ENCODE measurements at places on chromosomes 16 and 17.
A peak's percentile ranks its signal among the peaks of the same experiment; 100 is the strongest.

DNA sequence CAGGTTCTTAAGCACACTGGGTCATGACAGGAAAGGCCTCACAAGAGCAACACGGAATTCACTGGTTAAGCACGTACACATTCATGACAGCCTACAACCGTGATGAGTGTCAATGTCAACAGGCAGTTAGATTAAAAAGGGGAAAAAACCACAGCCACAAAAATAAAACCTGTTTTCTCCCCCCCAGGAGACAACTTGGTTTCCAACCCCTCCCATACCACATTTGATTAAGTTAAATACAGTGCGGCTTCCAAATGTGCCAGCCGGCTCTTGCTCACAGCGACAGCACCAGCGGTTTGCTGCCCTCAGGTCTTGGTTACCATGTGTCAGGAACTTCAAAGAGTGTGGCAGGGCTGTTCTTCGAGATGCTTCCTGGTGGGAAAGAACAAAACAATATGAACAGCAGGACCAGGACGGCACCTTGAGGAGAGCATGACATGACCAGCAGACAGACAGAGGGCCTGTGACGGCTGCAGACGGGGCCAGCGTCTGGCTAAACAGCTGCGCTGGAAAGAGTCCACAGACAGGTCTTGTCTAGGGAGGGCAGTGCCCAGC, 193.6 kb downstream of the PARN start:
- DNase-seq: no peak

DNA sequence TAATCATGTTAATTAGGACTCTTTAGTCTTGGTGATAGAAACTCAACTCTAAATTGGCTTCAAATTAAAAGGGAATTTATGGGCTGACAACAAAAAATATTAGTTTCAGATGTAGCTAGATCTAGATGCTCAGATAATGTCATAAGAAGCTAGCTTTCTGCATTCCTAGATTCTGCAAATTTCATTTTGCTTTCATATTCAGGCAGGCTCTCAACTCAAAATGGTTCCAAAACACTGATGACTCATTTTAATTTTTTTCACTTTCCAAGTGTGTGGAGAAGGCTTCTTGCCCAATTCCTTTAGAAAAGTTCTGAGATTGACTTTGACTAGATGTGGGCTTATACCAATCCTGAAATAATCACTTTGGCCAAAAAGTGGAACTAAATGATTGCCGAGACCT, 236.7 kb upstream of the GOT2 start:
- no peak for DNase-seq

DNA sequence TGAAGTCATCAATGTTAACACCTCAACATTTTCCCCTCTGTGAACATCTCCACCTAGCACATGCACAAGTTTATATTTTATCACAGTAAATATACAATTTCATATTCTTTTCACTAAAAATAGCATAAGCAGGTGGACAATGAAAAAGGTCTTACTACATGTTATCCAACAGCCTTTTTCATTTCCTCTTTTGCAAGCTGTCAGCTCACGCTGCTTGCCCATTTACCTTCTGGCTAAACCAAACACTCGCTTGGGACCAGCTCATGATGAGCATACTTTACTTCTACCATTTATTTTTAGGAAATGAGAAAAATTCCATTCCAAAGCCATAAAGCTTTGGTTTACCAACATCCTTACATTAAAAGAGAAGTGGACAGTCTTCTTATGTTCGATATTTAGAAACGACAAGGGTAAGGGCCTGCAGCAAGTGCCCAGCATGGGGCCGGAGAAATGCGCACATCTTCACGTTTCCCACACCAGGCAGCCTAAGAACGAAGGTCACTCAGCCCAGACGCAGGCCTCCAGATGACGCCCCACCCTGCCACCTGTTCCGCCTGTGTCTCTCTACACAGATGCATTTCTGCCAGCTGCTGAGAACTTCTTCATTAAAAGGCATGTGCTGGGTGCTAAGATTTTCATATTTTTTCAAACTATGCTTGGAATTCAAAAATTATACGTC, 13.9 kb downstream of the SNN start:
- no peak for DNase-seq

- peak; percentile 23 for DNase-seq
Measured at GRCh38 chr17:58156839-58157803, 8.9 kb downstream of the OR4D1 start.

GRCh38 chr16:74070237-74070636, 226.4 kb upstream of the PSMD7 start:
- DNase-seq: no peak

DNA sequence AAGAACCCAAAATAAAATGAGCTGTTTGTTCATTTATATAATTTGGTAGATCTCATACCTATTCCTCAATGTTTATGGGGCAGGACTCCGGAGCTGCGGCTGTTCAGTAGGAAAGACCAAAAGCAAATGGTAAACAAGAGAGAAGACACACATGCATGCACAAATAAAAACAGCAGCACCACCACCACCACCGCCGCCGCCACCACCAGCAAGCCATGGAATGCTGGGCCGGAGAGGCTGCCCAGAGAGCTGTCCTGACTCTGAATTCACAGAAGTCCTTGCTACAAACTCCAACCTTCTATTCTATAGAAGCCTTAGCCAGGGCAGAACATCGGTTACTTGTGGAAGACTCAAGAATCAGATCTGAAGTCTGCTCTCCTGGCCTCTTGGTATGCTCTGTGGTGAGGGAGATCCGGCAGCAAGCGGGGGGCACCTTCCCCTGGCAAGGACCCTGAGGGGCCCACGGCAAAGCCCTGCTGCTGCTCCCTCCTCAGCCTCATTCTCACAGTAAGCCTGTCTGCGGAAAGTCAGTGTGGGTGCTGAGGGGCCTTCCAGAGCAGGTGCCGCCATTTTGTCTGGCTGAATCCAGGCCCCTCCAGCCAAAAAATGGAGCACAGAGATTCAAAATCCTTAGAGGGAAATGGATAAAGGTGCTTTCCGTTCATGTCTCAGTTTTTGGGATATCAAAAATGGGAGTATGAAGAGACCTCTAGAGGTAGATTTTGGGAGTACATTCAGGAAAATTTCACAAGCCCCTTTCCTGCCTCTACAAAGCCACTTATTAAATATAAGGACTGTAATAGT, 6.4 kb upstream of the FOXJ1 start:
- no peak for DNase-seq

- DNase-seq: no peak
Measured at GRCh38 chr16:78768718-78769117, 669.3 kb downstream of the WWOX start.

All from activated CD4-positive, alpha-beta T cell treated with anti-CD3 and anti-CD28 coated beads for 24 hours (primary cell).